Activated CD4-positive, alpha-beta T cell treated with anti-CD3 and anti-CD28 coated beads, Interleukin-2, amount 50 U/mL, for 4 hours (primary cell): ENCODE measurements at places on chromosomes 6 and 20.

DNA sequence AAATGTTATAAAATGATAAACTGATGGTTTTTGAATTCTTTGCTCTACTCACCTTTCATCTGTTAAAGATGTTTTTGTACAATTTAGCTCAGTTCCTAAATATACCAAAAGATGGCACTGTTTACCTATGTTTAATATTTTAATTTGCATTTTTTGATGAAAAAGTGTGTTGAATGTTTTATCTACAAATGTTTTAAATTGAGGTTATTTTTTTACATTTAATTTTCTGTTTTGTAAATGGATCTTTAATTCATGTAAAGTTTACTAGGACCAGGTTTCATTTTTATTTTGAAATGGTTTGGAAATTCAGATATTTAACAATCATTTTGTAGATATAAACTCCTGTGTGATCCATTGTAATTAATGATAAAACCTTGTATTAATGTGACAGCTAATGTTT lies 30.0 kb downstream of the CDKAL1 start:
- no peak for DNase-seq

DNA sequence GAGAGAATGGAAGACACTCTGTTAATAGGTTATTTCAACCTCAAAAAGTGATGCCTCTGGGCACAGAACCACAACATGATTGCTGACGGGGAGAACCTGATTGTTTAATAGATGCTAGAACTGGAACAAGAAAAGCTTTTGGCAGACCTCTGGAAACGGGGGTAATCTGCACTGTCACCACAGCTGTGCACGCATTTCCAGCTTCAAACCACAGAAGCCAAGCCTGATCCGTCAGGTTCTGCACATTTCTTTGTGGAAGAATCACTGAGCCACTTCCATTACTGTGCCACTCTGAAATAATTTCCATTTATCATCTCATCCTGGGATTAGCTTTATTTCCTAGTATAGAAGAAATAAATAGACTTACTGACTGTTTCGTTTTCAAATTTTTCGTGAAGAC lies 309.3 kb downstream of the FARS2 start:
- no peak for DNase-seq

GRCh38 chr20:23235173-23236027 lies 115.2 kb upstream of the NXT1 start:
- DNase-seq, result no peak

DNA sequence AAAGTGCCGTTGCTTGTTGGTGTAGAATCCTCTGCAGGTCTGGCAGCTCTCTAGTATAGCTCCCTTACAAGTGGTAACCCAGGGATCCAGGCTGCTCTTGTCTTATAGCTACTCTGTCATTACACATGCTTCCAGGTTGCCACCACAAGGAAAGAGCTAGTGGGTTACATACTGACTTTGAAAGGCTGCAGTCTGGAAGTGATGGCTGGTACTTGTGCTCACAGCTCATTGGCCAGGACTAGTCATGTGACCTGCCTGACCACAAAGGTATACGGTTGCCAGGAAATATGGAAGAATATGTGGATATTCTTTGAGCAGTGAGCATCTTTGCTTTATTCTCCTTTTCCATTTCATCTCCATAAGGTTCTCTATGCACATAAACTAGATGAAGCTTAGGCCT lies 46.0 kb downstream of the RREB1 start:
- no peak for DNase-seq

DNA sequence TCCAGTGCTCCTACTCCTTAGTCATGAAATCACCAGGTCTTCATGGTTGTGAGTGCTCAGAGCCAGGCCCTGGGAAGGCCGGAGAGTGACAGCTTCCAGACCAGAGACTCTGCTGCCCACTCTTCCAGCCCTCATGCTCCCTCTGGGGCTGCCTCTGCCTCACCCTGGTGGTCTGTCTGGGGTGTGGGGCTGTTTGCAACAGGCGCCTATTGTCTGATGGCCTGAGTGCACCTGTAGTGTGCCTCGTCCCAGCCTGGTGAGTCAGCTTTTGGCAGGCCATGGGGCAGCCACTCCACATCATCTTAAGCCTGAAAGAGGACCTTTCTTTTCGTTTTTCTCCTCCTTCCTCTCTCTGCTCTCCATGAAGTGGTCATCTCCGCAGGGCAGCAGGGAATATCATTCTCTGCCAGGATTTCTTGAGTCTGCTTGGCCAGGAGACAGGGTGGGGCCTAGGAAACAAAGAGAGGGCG lies 173.8 kb downstream of the VEGFA start:
- DNase-seq, result no peak

- peak; percentile 57 for DNase-seq
Measured at GRCh38 chr20:53080969-53081871, 109.1 kb downstream of the TSHZ2 start.

- no peak for DNase-seq
Measured at GRCh38 chr20:61556673-61557072, 304.6 kb downstream of the CDH4 start.

- no peak for DNase-seq
Measured at GRCh38 chr6:37548067-37548674, 48.5 kb upstream of the CCDC167 start.

DNA sequence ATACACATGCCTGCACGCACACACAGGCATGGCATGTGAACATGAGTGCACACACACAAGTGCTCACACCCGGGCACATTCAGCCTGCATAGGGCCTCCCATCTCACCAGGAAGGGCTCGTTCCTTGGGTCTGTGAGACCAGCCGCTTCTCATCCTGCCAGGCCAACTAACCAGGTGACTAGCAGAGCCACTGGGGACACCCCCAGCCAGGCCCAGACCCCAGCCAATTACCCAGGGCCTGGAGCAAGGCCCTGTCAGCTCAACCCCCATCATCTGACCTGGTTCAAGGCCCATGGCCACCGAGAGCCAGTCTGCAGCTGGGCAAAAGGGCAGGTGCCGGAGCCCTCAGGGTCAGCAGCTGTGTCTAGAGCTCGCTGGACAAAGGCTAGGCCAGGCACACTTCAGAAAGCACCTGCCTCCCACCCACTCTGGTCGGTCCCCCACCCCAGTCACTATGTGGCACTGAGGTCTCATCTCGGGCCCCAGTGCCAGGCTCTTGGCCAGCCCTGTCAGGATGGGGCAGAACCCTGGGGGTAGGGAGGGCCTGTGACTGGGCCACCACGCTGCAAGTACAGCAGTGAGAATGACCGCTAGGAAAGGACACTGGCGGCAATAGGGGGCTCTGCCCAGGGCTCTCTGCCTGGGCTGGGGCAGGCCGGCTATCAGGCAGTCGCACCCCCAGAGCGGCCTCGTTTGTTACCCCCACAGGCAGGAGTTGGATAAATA lies 26.8 kb upstream of the MRGBP start:
- no peak for DNase-seq

DNA sequence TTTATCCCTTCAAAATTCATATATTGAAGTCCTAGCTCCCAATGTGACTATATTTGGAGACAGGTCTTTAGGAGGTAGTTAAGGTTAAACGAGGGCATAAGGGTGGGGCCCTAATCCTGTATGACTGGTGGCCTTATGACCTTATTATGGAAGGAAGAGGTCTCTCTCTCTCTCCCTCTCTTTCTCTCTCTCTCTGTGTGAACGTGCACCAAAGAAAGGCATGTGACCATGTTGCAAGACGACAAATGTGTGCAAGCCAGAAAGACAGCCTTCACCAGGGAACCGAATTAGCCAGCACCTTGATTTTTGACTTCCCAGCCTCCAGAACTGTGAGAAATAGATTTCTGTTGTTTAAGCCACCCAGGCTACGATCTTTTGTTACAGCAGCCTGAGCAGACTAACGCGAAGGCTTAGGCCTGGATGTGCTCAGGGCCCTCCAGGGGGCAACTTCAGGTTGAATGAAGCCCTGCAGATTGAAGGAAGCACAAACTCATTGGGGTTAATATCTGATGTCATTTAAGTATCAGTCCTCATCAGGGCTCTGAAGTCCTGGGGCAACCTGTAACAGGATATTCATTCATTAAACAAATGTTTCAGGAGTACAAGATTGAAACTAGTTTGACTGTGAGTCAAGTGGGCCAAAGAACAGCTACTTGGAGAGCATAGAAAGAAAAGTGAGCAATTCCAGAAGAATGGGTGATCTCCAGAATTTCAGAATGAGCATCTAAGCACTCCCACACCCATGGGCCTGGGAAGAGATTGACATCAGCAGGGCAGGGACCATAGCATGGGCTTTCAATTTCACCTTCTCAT lies 157.4 kb upstream of the TNFAIP3 start:
- no peak for DNase-seq

- no peak for DNase-seq
Measured at GRCh38 chr6:166716910-166717617, 90.0 kb upstream of the RPS6KA2 start.

DNA sequence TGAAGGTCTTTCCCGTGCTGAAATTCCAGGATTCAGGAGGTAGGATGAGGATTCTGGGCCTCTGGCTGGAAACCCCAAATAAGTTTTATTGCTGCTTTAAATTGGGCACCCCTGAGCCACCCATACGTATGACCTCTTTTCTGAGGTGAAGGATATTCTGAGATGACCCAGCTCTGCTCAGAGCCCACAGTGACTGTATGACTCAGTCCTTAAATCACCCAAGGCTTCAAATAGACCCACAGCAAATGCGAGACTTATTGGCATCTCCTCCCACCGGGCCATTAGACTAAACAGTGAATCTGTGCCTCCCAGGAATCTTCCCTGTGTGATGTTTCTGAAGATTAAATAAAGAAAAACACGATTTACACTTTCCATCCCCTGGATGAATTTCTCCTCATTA lies 9.5 kb downstream of the SIRPG start:
- DNase-seq, result no peak

DNA sequence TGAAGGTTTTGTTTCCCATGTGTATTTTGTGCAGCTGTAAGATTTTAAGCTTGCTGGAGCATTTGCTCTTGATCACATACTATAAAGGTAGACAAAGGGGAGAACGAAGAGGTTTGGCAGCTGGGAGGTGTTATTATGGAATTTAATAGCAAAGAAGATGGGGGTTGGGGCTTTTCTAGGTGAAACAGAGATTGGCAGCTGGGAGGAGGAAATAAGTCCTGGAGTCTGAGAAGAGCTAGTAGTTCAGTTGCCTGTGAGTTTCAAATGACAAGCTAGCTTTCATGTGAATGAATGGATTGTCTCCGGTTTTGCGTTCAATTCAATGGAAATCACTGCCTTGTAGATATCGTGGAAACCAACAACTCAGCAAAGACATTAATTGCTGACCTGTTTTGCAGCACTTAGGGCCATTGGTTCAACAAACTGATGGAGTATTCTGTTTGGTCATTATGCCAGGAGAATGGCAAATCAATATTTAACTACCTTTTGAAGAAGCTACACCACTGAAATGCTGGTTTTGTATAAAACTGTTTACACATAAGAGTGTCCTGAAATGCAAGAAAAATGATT lies 38.1 kb upstream of the FLRT3 start:
- DNase-seq, result no peak

- no peak for DNase-seq
Measured at GRCh38 chr6:150949526-150949925, 84.0 kb downstream of the MTHFD1L start.

DNA sequence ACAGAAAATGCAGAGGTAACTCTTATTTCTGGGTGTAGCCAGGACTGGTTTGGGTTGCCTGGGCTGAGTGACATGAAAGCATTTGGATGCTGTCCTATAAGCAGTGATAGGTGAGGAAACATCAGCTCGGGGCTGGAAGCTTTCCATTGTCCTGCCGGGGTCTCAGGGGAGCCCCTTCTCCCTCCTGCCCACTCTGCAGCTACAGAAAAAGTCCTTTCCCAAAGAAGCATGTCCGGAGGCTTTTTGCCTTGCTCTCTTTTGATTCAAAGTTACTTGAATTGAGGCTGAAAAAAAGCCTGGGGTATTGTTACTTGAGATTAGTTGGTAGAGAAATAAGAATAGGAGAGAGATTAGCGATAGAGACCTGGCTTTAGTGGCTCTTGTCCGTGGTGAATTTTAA lies 90.7 kb upstream of the ZNFX1 start:
- DNase-seq, result no peak

DNA sequence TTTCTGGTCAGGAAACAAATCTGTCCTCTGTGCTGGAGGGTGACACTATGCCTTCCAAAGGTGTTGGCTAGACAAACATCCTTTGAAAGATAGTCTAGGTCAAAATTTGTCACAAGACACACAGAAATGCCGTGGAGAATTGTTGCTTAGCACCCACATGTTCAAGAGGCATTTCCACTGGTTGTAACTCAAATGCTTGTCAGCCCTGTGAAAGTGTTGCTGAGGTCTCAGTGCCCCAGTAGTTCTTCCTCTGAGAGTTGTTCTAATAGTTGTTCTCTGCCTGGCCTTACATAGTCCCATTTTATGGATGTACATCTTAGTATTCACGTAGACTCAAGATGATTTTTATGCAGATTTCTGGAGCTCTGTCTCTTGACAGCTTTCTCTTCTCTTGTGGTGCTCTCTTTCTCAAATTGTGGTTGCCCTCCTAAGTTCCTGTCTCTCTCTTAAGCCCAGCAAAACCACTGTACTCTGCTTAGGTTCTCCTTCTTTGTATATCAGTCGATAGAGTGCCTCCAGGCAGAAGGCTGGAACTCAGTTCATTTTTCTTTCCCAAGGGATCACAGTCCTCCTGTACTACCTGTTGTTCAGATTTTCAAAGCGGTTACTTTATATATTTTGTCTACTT lies 39.5 kb upstream of the REV3L start:
- DNase-seq, result no peak

- DNase-seq, result no peak
Measured at GRCh38 chr6:32176476-32177182, 745 bp upstream of the AGPAT1 start.

GRCh38 chr6:39218868-39219567 lies 10.3 kb downstream of the KCNK5 start:
- DNase-seq, result no peak

DNA sequence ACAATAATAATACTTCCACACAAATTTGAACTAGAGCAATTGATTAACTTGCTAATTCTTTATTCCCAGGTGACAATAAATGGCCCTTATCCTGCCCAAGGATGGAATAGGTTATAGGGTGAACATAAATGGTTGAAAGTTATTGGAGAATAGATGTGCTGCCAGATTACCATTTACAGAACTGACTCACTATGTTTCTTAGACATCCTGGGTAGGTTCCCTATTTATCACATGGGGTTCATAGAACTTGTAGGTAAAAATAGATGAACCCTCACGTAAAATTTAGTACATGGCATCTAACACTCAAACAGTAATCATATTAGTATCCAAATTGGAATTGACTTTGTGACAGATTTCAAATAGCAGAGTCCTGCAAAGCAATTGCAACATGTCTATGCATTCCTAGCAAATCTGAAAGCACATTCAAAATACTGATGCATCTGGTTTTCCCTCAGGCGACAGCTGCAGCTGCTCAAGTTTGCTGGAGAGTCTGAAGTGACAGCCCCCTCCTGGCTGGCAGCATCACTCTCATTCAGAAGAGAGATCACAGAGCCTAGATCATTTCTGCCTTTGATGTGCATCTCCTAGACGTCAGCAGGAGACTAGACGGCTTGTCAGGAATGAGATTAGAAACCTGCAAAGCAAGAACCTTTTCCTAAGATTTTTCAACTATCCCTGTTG lies 80.2 kb upstream of the RNF217 start:
- no peak for DNase-seq

- DNase-seq, result no peak
Measured at GRCh38 chr20:17992224-17992637, 23.4 kb downstream of the MGME1 start.

DNA sequence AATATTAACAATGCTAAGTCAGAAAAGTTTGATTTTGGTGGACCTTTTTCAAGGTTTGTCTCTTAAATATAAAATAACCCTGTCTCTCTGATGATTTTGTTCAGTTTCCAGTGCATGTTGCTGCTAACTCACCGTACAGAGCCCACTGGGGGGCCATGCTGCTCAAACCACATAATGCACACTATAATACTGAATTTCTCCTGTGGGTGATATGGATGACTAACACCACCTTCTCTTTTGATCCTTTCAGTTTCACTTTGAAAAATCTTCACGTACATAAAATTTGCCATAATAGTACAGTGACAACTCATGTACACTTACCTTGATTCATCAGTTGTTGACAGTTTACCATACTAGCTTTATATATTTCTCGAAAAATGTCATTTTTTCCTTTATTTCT lies 506.6 kb upstream of the MAN1A1 start:
- peak; percentile 0 for DNase-seq
